ENCODE measurements at places on chromosomes 4 and X.
A peak's percentile ranks its signal among the peaks of the same experiment; 100 is the strongest.

DNA sequence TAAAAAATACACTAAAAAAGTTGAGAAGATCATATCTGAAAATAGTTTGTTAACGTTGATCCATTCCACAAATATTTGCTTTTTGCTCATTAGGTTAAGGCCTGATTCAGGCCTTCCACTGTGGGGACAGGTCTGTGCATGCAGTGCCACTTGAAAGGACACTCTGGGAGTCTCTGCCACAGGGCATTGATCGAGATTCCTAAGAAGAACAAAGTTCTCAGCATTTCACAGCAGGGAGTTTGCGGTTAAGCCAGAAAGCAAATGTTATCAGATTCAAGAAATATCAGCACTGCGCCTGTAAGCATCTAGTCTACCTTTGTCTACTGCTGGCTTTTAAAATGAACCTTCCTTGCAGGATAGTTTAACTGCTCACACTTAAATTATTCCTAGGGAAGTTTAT, 62.2 kb upstream of the TNIP3 start:
- no peak for DNase-seq

DNA sequence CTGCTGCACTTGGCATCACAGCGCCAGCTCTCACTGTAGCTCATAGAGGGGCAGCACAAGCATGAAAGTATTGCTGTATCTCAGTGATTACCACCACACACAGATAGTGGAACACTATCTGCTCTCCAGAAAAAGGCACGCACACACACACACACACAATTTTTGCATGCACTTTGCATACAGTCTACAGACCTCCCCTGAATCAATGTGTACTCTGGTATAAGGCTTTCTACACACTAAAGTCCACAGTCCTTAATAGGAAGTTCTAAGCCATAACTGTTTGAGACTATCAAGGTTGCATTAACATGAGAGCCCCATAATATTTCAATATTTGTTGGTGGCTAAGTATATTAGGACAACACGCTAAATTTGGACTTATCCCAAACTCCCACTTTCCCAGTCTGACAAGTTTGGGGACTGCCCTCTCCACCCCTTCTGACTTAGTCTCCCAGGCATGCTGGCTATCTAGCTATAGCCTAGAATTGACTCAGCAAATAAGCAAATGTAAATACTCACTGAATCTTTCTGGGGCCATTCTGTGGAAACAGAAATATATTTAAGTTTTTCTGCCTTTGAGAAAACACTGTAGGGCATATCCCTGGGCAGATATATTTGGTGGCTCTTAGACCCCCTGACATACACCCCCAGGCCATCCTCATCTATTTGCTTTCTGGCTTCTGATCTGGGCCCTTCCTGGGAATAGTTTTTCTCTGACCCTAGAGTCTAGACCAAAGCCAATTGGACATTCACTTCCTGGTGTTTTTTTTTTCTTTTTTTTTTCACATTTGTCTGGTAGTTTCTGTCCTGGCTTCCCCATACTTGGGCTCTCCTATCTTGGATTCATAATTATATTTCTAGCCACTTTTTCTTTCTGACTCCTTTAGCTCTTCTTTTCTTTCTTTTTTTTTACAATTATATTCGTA, 36.4 kb upstream of the CT47C1 start:
- no peak for DNase-seq

DNA sequence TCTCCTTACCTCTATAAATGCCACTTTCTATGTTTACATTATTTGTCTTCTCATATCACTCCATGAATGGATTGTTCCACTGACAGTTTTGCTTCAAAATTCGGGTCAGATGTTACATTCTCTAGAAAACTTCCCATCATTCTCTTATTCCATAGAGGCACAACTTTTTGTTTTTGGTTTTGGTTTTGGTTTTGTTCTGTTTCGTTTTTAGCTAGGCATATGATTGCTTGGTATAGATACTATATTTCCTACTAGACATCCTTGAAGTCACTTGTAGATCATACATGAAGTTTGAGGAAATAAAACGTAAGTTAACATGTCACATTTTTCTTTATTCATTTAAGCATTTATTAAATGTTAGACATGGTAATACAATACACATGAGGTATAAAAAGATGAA, 961.0 kb downstream of the PCDH18 start:
- no peak for DNase-seq

- DNase-seq, result peak; percentile 35
These were observed 486 bp downstream of the CLCN3 start for GRCh38 chr4:169620880-169621248.

DNA sequence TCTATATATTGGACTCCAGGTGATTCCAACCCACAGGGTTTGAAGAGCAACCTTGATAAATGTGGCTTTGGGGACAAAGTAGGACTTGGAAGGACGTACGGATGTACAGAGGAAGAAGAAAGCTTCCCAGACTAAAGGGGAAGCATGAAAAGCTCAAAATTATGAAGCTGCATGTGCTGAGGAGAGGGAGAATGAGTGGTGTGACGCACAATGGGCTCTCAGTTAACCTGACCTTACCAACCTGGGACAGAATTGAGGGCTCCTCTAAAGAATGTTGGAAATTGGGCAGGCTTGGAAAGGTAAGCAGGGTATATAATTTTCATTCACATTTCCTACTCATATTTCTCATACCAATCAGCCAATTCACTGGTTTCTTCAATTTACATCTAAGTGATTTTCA, 10.5 kb upstream of the TIGD2 start:
- no peak for DNase-seq

GRCh38 chrX:100408713-100409609, 1.1 kb downstream of the PCDH19 start:
- DNase-seq, result no peak
